ENCODE measurements at places on chromosomes 1 and 21.

- DNase-seq: no peak
These were observed 26.2 kb downstream of the ITPKB start for GRCh38 chr1:226712742-226713419.

GRCh38 chr1:95636897-95637296, 402.9 kb downstream of the RWDD3 start:
- DNase-seq: no peak

DNA sequence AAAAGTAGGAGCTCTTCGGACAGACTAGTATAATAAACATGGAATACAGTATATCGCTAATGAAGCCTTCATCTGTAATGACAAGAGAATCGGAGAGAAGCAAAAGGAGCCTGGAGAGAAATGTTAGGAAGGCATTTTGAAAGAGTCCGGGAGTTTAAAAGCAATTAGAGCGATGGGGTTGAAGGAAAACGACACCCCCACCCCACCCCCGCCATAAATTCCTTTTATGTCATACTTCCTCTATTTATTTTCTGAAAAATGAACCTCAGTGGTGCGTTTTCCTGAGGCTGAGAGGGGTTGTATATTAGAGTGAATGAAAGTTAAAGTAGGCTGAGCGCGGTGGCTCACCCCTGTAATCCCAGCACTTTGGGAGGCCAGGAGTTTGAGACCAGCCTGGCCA, 635 bp upstream of the APH1A start:
- DNase-seq: no peak

- DNase-seq: no peak
These were observed 86.8 kb upstream of the BCAR3 start for GRCh38 chr1:93768380-93768863.

DNA sequence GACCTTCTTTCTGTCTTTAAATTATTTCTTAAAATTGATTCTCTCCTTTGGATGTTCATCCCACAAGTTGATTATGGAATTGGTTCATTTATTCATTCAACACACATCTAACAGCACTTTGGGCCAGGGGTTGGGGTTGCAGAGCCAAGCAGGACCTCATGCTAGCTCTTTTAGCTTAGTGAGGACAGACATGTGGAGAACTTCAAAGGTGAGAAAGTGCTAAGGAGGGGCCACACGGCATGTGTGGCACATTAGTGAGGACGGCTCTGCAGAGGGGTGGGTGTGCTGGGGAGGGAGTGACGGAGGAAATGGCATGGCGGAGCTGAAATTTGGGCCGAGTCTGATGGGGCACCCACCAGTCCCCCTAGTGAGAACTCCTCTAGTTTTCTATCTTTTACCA, 32.5 kb upstream of the VASH2 start:
- DNase-seq: no peak

- no peak for DNase-seq
These were observed 44.1 kb upstream of the ARHGEF16 start for GRCh38 chr1:3410142-3410925.

DNA sequence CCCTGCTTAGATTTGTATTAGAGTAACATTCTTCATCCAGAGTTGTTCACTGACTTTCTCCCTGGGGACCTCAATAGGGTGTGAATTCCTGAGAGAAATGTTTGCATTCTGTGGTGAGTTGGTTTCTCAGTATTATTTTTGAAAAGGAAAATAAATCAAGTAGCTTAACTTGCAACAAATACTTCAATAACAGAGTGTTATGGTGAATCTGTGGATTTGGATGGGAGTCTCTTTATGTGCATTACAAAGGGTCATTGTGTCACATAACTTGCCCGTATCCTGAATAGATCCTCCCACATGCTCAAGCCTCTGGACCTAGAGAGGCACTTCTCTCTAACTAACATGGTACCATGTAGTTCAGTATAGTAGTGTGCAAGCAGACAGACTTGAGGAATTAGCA, 68.4 kb upstream of the IPO9 start:
- DNase-seq: no peak

GRCh38 chr1:235298758-235299157, 29.2 kb downstream of the ARID4B start:
- DNase-seq: no peak

DNA sequence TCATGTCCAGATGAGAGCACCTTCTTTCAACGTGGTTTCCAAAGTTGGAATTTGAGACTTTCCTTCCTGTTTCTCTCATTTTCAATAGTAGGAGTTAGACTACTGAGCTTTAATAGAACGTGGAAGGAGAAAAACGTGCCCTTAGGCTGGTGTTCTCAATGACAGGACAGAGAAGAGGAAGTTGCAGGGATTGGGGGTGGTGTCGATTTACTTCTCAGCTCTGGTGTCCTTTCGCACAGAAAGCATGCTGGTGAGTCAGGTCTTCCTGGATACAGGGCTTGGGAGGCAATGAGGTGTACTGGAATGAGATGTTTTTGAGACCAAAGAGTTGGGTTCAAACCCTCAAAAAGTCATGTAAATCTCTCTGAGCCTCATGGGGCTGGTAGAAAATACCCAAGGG, 67.1 kb downstream of the HIVEP3 start:
- no peak for DNase-seq

Data from activated CD4-positive, CD25-positive, alpha-beta regulatory T cell (primary cell).